ENCODE measurements at places on chromosomes 12 and 14.

GRCh38 chr12:74148849-74149248 lies 388.8 kb upstream of the ATXN7L3B start:
- DNase-seq, result no peak

GRCh38 chr12:123097561-123098084 lies 53.3 kb downstream of the PITPNM2 start:
- DNase-seq, result peak; percentile 85

DNA sequence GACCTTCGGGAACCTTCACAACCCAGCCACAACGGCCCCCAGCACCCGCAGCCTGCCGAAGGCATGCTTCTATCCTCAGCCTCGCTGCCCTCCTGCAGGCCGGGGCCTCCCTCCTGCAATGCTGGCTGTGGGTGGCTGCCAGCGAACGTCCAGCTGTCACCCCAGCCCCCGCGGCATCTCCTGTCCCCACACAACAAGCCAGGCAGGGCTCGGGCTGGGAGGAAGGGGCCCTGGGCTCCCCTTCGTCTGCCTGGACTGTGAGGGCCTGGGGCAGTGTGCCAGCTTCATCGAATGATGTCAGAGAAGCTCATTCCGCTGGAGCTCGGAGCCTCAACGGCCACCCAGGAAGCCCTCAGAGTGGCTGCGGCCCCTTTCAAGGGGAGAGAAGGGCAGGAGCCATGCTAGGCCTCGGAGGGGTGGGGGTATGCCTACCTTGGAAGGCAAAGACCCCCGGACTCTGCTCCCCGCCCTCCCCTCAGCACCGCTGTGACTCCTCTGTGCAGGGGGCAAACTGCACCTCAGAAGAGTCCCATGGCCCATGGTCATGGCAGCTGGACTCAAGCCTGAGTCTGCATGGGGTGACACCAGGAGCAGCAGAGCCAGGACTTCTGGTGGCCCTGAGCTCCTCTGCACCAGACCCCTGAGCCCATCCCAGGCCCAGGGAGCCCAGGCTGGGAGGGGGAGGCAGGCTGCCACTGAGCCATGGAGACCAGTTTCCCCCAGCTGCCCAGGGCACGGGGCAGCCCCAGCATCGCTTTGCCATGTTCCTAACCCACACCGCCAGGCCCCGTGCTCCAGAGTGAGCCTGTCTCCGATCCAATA lies 24.7 kb upstream of the C14orf180 start:
- DNase-seq, result no peak

GRCh38 chr14:72664651-72665050 lies 229.2 kb downstream of the DPF3 start:
- no peak for DNase-seq

DNA sequence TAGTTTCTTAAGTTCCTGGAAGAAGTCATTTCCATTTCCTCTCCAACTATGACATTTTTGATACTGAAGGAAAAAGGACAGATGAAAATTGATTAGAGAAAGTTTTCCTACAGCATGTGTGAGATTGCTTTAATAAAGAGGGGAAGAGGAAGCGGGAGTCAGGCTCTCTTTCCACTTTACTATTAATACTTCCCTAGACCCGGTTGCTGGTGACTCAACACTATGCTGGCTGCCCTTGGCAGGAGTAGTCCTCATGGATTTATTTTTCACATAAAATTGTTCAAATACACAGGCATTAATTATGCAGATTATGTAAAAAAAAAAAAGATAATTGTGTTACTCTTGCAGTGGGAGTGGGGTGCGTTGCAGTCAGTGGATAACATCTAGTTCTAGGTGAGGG lies 293.4 kb downstream of the EGLN3 start:
- DNase-seq, result no peak

- DNase-seq, result peak; percentile 26
Observed at GRCh38 chr12:108589028-108589839, 8.7 kb downstream of the TMEM119 start.

GRCh38 chr12:851913-852312 lies 97.6 kb downstream of the RAD52 start:
- DNase-seq, result no peak

GRCh38 chr12:62335796-62336195 lies 75.6 kb downstream of the USP15 start:
- no peak for DNase-seq

GRCh38 chr12:92912052-92912451 lies 17.0 kb downstream of the EEA1 start:
- no peak for DNase-seq

- no peak for DNase-seq
Observed at GRCh38 chr12:3249081-3249800, 172.1 kb downstream of the TSPAN9 start.

- no peak for DNase-seq
Observed at GRCh38 chr12:15538881-15539280, 216.6 kb downstream of the PTPRO start.

- DNase-seq, result no peak
Observed at GRCh38 chr14:59435987-59436386, 29.2 kb downstream of the GPR135 start.

GRCh38 chr12:23174917-23175316 lies 549.9 kb downstream of the ETNK1 start:
- DNase-seq, result no peak

DNA sequence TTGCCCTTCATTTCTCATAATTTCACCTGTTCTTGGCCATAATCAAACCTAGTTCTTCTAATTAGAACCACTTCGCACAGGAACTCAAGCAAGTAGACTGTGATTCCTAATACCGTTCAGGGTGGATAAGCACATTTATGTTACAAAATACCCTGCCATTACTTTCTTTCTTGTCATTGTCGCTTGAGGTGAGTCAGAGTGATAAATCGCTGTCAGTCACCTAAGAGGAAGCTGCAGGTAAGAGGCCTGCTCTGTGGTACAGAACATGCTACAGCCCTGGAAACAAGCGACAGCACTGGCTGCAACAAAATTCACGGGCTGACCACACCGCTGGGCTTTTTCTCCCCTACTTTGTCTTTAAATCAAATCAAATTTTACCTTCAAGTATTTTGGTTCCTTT lies 218.2 kb downstream of the ANO6 start:
- no peak for DNase-seq

DNA sequence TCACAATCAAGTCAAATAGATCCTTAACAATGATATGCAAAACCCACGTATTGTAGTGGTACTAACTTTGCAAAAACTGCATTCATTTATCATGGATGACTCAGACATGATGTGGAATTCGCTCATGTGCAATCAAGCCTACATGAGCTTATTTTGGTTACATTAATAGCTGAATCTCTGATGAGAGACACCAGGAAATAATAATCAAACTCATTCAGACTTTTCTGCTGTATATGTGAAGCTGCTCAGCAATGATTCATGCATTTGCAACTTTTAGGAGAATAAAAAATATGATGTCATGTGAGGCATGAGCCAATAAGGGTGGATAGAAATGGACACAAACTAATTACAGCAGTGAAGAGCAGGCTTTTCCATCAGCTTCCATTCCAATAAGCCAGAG lies 1075.8 kb upstream of the TMEM132C start:
- no peak for DNase-seq

DNA sequence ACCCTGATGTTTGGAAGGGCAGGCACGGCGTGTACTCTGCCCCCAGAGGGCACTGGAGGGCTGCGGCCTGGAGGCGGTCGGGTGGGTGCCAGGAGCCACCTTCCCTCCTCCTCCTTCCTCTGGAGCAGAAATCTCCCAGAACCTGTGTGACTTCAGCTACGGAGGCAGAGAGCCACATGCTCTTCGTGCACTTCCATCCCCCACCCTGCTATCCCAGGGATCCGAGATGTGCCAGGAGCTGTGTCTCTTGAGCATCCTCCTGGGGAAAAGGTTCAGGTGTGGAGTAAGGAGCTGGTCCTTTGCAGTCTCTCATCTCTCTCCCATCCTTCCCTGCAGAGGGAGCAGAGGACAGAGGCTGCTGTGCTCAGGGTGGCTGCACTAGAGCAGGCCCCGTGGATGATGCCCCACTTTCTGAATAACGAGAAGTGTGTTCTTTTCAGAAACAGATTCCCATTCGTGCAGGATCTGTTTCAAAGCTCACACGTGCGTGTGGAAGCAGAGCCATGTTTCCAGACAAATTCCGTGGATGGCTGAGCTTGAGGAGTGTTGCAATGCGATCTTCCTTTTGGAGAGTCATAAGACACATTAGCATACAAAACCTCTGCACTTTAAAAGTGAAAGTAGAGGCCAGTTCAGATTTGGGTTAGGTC lies 162.9 kb downstream of the ADGRD1 start:
- DNase-seq, result peak; percentile 62

DNA sequence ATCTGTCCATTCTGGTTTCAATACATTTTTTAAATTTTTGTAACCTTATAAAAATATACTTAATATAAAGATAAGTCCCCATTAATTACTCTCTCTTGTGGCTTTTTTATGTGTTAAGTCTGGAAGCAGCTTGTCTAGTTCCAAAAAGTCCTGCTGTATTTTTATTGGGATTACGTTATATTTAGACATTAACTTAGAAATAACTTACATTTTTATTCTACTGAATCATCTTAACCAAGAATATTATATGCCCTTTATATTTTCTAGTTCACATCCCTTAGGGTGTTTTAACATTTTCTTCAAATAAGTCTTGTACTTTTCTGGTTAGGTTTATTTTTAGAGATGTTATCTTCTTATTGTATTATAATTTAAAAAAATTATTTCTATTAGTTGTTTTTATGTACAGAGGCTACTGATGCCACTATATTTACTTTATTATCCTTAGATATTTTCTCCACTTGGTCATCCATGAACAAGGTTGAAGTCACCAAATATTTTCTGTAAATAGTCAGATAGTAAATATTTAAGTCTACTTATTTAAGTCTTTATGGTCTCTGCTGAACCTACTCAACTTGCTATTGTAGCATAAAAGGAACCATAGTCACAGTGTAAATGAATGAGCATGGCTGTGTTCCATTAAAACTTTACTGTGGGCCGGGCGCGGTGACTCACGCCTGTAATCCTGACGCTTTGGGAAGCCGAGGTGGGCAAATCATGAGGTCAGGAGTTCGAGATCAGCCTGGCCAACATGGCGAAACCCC lies 132.4 kb upstream of the NEDD1 start:
- no peak for DNase-seq

DNA sequence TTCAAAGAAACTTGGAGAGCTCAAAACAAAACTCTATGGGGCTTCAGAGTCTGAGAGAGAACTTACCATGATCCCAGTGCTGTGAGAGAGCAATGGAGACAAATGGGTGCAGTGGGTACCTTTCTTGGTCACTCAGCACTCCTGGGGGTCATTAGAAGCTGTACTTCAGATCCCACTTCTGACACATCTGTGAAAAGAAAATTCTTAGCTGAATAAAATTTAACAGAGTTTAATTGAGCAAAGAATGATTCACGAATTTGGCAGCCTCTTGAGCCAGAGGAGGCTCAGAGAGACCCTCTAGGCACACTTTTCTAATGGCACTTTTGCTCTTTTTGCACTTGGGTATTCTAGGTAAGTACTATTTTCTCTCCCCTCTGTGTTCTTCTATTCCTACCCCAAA lies 96.8 kb upstream of the SYT10 start:
- no peak for DNase-seq

GRCh38 chr14:56135001-56135400 lies 16.8 kb downstream of the PELI2 start:
- DNase-seq, result no peak

- DNase-seq, result peak; percentile 48
Observed at GRCh38 chr12:119319638-119320037, 14.9 kb upstream of the CCDC60 start.

DNA sequence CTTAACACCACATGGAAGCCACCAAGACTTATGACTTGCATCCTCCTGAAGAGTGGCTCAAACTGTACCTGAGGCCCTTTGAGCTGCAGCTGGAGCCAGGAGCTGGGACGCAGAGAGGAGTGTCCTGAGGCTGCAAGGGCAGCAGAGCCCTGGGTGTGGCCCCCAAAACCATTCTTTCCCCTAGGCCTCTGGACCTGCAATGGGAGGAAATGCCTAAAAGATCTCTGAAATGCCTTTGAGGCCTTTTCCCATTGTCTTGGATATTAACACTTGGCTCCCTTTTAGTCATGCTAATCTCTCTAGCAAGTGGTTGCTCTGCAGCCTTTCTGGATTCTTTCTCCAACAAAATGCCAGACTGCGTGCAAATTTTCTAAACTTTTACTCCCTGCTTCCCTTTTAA lies 156.1 kb downstream of the SLC38A4 start:
- no peak for DNase-seq

GRCh38 chr14:59274991-59275391 lies 86.5 kb downstream of the DAAM1 start:
- peak; percentile 73 for DNase-seq

DNA sequence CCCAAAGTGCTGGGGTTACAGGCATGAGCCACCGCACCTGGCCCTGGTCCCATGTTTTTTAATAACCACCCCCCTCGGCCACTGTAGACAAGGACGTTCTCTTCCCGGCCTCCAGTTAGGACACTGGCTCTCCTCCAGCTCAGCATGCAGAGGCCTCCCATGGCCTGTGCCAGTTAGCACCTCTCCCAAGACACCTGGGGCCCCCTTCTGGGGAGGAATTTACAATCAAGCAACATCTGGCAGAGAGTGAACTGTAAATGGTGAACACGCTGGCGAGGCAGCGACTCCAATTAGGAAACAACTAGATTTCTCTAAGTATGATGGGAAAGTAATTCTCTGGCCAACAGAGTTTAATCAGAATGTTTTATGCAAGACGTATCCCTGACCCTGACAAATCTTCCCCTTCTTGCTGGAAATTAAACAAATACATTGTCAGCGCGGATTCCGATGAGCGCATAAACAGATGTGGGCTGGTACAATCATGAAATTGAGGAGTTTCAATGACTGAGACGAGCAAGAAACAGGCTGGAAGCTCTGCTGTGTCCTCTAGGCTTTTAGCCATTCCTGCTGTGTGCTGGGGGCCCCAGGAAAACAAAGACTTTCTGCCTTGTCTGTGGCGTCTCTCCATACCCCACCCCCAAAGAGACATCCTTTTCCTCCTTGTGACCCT lies 61.7 kb upstream of the DLK1 start:
- no peak for DNase-seq

DNA sequence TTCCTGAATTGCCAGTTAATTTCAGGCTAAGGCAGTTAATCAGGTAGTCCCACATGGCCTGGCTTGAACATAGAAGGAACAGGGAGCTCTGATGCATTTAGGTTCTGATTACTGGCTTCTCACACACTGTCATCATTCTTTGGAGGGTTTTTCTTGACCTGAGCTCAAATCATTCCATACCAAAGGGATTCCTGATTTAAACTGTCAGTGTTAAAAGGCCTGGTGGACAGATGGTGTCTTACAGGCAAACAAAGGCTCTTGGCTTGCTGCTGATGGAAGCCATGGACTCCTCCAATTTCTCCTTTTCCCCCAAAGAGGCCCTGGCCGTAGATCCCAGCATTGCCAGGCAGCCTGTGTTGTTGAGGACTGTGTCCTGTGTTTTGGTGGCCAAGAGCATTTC lies 30.2 kb downstream of the CACNA1C start:
- no peak for DNase-seq

GRCh38 chr12:12460935-12461922 lies 101.4 kb downstream of the DUSP16 start:
- no peak for DNase-seq
